A549 treated with CpdA at 1 μM for 4 hours (cell line): ENCODE measurements at places on chromosomes 12 and 14. TPM values are rescaled to one million over a fixed set of nuclear protein-coding genes. Genes with fewer than 3 reads are reported as not detected.

The RPGRIP1 gene
- 0.21 to 0.51 TPM (median 0.34 TPM) in 5 replicates for total RNA-seq

The RAD52 gene
- 10.0 to 13.7 TPM (median 11.3 TPM) in 5 replicates for total RNA-seq

The ART4 gene
- total RNA-seq: not detected in 5 replicates

The GALNT6 gene
- total RNA-seq: 2.6 to 5.0 TPM (median 3.0 TPM) in 5 replicates

The LRP1-AS gene
- total RNA-seq: not detected in 5 replicates

The TMEM132D gene
- not detected in 5 replicates for total RNA-seq

The OTOGL gene
- total RNA-seq: 0.01 TPM in 1 of 5 replicates, not detected in the others
